ENCODE measurements at places on chromosomes 4 and X.
A peak's percentile ranks its signal among the peaks of the same experiment; 100 is the strongest.

GRCh38 chr4:38663090-38663800, 754 bp upstream of the KLF3 start:
- DNase-seq: no peak

- no peak for DNase-seq
Measured at GRCh38 chr4:86271057-86271456, 88.8 kb downstream of the MAPK10 start.

- DNase-seq: no peak
Measured at GRCh38 chr4:71239365-71239764, 99.5 kb upstream of the SLC4A4 start.

- peak; percentile 29 for DNase-seq
Measured at GRCh38 chrX:129925305-129926092, 19.5 kb downstream of the UTP14A start.

- no peak for DNase-seq
Measured at GRCh38 chrX:41514179-41514578, 67.0 kb downstream of the NYX start.

GRCh38 chr4:183299464-183299863, 20.6 kb downstream of the CLDN22 start:
- DNase-seq: no peak

Measured in brain pericyte (primary cell).